ENCODE measurements at places on chromosomes 16 and 17. TPM values are rescaled to one million over a fixed set of nuclear protein-coding genes. Genes with fewer than 3 reads are reported as not detected.

ATP2A3 gene
- 5.2 TPM for polyA plus RNA-seq

IRX3 gene
- 24.0 TPM for polyA plus RNA-seq

TP53I13 gene
- 42.5 TPM for polyA plus RNA-seq

CDH5 gene
- polyA plus RNA-seq, result 62.2 TPM

TBC1D3H gene
- 3.3 TPM for polyA plus RNA-seq

ITGAX gene
- 0.65 TPM for polyA plus RNA-seq

KRT27 gene
- not detected for polyA plus RNA-seq

TRPV3 gene
- polyA plus RNA-seq, result 1.1 TPM

KCNJ2 gene
- polyA plus RNA-seq, result 3.1 TPM

DNA sequence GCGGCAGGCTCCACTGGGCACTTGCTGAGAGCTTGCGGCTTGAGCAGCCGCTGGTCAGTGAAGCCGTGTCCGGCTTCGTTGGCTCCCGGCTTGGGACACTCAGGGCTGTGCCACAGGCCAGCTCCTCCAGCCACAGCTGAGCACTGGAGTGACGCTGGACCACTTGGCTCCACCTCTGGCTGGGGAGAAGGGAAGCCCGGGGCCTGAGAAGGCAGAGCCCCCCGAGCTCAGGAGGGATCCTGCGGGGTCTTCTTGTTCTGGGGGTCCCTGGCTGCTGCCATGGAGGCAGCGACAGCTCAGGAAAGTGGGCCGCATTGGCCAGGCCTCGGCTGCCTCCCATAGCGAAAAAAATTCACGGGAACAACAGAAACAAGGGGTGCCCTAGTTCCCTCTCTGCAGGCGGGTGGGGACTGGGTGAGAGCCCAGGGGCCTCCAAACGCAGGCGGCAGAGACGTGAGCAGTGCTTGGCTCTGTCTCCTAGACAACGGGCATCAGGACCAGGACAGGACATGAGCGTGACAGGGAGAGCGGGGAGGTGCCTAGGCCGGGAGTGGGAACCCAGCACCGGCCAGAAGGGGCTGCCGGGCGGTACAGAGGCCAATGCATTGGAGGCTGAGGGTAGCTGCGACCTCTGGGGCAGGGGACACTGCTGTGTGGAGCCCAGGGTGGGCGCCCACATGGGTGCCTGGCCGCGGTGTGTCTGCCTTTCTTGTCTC is 37.7 kb downstream of the SLC7A5 start:
- DNase-seq, result no peak

DNA sequence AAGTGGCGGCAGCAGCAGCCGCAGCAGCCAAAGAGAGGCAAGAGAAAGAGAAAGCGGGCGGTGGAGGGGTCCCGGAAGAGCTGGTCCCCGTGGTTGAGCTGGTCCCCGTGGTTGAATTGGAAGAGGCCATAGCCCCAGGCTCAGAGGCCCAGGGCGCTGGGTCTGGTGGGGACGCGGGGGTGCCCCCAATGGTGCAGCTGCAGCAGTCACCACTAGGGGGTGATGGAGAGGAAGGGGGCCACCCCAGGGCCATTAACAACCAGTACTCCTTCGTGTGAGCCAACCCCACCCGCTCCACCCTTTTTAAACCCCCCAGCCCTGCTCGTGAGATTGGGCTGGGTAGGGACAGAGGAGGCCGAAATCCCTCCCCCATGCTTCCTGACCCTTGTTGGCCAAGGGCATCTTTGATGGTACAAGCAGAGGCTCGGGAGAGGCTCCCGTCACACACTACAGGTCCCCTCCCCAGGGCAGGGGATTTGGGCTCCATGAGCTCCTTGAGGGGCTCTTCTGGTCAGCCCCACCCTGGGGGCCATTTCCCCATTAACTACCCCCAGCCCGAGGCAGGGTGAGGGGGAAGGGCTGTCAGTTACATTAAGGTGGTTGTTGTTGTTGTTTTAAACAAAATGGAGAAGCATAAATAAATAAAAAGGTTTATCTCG is 4.6 kb upstream of the ATP2A1 start:
- no peak for DNase-seq

DNA sequence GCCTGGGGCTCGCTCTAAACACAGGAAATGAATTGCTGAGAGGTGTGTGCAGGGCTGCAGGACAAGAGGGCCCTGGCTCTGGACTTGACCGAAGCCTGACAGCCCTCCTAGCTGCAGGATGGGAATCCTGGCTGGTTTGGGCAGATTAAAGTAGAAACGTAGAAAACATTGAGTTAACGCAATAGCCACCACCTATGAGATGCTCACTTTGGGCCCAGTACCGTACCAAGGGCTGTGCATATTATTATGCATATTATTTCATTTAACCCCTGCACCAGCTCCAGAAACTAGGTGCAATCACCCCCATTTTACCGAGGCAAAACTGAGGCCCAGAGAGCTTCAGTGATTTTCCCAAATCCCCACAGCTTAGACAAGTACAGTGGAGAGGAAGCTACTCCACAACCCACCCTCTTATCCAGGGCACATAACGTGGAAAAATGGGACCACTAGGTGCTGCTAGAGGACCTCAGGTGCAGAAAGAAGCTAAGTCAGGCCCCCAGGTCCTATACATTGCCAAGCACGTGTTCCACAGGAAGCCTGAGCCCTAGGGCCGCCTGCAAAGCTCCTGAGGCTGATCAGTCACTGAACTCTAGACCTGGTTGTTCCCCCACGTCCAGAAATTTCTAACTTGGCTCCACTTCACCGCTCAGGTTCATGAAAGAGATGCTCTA is 79.2 kb downstream of the MYH11 start:
- DNase-seq, result no peak

- no peak for DNase-seq
These were observed 1408.7 kb upstream of the GOT2 start for GRCh38 chr16:60142619-60143347.

GRCh38 chr16:47590472-47590871 is 129.3 kb downstream of the PHKB start:
- no peak for DNase-seq

DNA sequence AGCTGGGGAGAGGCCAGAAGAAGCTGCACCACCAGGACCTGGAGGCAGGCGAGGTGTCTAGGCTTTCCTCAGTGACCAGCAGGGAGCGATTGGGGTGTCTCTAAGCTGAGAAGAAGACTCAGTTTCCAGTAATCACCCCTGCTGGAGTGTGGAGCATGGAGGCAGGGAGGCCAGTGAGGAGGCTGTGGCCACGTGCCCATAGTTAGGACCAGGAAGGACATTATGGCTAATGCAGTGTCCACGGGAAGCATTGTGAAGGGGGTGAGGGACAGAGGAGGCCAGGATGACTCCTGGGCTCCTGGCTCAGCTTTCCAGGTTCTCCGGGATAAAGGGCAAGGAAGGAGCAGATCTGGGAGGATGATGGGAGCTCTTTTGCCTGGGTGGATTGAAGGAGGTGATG is 5.7 kb downstream of the KRT13 start:
- DNase-seq, result no peak

DNA sequence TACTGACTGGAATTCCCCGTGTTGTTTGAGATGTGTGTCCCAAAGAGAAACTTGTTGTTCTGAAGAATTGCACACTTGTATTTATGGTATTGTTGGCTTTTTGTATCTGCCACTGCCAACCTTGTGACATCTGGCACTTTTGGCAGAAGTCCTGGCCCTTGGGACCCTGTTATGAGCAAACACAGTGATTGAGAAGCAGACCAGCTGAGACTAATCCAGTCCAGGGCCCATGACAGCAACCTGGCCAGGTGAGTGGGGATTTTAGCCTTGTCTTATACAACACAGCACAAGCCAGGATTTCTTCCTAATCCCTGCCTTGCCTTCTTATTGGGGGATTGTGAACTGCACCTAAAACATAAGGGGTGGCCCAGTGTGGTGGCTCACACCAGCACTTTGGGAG is 80.0 kb downstream of the NTN1 start:
- DNase-seq, result no peak

GRCh38 chr17:65027305-65027704 is 29.2 kb downstream of the GNA13 start:
- no peak for DNase-seq

DNA sequence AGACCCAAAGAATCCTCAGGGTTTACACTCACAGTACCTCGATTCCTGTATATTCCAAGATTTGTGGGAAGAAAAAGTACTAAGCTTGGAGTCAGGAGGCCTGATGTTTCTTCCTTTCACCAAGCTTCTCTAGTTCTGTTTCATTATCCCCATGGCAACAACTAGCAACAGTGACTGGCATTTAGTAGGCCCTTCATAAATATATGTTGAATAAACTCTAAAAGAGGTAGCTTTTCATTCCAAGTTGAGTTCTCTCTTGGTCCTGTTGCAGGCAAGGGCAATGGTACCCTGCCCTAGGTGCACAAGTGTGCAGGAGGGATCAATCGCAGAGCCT is 527 bp upstream of the UBE2Z start:
- no peak for DNase-seq

DNA sequence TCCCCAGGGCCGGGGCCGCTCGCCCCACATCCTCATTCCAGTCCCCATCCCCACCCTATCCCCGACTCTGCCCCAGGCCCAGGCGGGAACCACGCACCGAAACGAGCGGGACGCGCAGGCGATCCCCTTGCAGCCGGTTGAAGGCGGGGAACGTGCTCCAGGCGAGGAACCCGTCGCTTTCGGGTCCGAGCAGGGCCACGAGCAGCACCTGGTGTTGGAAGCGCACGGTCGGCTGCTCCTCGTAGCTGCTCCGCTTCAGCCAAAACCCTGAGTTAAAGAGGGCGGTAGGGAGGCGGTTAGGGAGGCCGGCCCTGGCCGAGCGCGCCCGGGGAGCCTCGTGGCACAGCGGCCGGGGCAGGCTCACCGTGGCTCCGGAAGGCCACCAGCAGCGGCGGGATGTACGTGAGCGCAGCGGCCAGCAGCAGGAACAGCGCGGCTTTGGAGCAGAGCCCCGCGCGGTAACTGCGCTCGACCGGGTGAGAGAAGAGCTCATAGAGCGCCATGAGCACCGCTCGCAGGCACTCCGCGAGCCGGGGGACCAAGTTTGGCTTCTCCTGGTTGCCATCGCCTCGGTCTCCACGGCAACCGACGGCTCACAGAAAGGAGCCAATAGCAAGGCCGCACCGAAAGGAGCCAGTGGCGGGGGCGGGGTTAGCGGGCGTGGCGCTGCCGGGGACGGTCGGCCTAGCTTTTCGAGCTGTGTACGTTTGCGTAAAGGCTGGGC is at the start of gene TMEM231:
TSS of gene TMEM231 (minus strand) at position 546 of the 724 bp plus-strand sequence. CDS start at position 503, 43 bp downstream.
- peak; percentile 84 for DNase-seq

DNA sequence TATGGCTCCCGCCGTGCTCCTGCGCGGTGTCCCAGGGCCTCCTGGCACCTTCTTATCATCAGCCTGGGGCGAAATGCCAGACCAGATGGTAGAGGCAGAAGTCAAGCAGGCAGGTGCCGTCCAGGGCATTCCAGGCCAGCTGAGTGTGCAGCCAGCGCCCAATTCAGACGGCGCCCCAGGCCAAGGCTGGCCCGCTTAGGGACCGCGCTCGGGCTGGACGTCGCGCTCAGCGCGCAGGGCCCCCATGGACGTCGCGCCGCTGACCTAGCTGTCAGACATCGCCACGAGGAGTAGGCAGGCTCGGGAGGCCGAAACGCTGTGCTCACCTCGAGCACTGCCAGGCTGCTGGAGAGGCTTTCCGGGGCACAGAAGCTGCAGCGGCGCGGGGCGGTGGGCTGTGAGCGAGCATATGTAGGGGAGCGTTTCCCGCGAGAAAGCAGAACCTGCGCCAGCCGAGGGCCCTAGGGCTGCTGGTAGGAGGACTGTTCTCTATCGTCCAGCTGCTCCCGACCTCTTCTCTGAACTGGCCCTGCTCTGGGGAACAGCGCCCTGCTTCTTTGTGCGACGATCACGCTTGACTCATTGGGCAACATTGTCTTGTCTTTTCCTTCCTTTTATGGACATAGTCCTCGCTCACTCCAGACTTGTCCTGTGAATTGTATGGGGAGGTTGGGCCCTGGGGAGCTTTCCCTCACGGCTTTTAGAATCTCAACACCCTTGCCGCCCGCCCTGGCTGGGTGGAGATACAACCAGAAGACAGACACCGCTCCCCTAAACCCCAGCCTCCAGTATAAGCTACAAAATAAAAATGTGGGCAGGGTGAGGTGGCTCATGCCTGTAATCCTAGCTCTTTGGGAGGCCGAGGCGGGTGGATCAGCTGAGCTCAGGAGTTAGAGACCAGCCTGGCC is 8.4 kb upstream of the CA4 start:
- DNase-seq, result no peak

DNA sequence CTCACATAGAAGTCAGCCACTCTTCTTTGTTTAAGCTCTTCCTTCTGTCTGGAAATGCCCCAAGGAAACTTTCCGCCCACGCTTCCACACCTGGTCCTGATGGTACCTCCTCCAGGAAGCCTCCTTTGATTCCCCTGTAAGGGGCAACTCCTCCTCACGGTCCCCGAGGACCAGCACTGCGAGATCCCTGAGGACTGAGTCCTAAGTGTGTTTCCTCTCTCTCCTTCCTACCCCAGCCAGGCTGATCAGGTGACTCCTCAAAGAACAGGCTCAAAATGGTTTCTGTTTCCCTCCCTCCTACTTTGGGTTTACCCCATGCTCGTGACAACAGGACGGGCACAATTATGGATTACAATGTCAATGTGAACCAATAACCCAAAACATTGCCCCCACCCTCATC is 63.0 kb upstream of the MED9 start:
- DNase-seq, result no peak

DNA sequence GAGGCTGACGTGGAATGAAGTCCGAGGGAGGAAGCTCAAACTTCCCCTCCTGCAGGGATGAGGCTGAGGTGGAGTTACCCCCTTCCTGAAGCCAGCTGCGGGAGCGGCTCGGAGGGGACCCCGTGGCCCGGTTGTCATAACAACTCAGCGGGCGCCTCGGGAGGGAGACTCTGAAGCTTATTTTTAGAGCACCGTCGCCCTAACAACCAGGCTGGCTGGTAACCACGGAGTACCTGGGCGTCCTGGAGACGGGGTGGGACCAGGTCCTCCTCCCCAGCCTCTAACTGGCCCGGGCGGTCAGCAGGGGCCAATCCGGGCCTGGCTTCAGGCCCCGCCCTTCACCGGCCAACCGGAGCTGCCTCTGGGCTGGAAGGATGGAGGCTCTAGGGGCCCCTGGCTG is 27.7 kb downstream of the NECAB2 start:
- DNase-seq, result peak; percentile 36

DNA sequence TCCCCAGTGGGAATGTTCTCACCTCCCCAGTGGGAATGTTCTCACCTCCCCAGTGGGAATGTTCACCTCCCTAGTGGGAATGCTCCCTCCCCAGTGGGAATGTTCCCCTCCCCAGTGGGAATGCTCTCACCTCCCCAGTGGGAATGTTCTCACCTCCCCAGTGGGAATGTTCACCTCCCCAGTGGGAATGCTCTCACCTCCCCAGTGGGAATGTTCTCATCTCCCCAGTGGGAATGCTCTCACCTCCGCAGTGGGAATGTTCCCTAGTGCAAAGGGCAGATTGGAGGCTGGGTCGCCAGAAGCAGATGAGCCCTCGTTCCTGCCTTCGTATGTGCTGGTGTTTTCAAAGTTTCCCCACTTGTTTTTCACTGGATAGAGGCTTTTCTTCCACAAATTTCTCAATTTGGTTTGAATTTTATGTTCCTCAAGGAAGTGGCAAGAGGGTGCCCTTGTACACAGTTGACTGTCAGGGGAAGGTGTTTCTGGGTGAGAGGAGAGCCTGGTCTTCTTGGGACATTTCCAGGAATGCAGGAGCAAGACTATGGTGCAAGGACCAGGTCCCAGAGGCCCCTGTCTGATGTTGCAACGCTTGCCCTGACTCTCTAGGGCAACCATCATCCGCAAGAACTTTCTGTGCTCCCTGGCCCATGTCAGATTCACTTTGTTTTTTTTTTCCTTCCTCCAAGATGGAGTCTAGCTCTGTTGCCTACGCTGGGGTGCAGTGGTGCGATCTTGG is 34.0 kb downstream of the TRARG1 start:
- DNase-seq, result no peak

- no peak for DNase-seq
These were observed 129.6 kb upstream of the TNRC6C start for GRCh38 chr17:77828749-77829539.

- DNase-seq, result no peak
These were observed 219.7 kb downstream of the TMEM114 start for GRCh38 chr16:8370374-8371270.

- DNase-seq, result no peak
These were observed 4.7 kb upstream of the KRTAP3-1 start for GRCh38 chr17:41013606-41014005.

All from renal cortex interstitium (tissue), 15 donors.